ENCODE measurements at places on chromosomes 11 and 22.

DNA sequence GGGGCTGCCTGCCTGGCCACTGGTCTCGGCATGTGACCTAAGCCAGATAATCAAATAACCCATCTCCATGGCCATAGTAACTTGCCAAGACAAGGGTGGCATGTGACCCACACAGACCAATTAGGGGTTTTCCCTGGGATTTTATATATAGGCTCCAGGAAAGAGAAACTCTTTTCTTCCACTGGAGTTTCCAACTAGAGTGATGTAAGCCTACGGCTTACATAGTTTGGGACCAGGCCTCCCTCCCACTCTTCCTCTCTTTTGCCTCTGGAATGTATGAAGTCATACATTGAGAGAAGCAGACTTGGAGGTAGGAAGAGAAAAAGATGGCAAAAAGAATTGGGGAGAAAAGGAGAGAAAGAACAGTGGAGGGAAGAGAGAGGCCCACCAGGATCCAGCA is 84.6 kb upstream of the LDLRAD3 start:
- no peak for DNase-seq

DNA sequence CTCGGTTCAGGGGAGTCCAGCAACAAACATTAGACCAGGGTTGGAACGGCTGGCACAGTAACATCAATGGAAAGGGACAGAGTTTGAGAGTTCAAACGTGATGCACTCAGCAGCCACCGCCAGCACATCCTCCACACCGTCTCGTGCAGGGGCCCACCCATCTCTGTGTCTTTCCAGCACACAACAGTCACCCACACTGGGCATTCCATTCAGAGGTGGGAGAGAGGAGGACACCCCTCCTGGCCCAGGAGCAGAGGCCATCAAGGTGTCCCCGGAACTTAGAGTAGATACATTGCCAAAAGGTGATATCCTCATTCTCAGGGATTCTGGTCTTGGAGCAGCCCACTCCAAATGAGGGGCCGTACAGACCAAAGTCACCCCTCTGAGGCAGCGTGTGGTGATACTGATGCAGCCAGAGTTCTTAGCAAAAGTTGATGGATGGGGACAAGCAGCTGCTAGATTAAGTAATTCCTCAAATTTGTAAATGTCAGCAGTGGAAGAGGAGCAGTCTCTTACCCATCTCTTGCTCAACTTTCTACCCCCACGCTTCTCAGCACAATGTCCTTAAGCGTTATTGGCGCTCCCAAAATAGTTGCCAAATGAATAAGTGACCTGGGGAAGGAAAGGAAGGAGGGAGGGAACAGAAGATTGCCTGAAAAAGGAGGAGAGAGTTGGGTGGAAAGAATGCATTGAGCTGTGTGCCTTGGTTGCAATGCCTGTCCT is 5.5 kb downstream of the SNAP29 start:
- DNase-seq = no peak

DNA sequence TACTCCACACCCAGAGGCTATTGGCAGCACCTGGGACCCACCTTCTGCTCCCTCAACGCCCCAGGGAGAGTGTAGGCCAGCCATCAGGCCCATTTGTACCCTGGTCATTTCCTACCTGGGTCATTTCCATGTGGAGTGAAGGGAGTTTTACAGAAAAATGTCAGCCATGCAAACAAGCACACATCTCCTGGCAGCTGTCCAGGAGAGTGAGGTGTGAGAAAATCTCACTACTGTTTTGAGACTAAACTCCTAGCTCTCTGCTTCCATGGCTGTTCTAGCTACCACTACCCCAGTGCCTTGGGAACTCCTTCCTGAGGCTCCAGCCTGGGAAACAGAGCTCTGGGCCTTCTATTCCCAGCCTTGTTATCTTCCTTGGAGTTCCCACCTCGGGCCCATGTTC is 2.8 kb upstream of the TMPRSS13 start:
- DNase-seq = no peak

- no peak for DNase-seq
Observed at GRCh38 chr11:68545796-68546195, 85.2 kb downstream of the PPP6R3 start.

DNA sequence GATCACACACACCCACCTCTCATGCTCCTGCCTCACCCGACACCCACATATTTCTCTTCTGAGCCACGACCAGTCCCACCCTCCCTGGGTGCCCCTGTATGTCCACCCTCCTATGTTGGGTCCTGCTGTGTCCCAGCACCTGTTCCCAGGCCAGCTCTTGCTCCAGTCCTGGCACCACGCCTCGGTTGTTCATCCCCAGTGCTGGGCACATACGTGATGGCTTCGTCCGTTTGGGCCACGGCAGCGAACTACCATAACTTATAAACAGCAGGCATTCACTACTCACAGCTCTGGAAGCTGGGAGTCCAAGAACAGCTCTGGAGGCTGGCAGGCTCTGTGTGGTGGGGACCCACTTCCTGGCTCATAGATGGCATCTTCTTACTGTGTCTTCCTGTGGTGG is 116.9 kb downstream of the BRD1 start:
- no peak for DNase-seq

GRCh38 chr22:45600790-45601730 is 70.6 kb upstream of the ATXN10 start:
- no peak for DNase-seq

DNA sequence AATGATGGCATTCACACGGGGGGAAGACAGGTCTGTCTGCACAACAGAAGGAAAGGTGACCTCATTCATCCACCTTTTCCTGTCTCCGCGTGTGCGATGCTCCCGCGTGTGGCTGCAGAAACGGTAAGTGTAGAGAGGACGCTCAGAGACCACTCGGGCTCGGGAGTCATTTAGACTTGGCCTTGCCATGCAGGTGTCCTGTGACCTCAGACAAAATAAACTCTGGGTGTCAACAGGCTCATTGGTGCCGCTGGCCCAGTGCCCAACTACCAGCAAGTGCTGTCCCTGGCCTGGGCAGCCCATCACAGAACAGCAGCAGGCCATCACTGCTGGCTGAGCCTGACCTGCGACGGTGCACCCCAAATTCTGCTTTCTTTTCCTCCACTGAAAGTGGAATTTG is 48.1 kb upstream of the ARFGAP3 start:
- DNase-seq = no peak

GRCh38 chr11:130077671-130078070 is 8.0 kb downstream of the APLP2 start:
- no peak for DNase-seq

DNA sequence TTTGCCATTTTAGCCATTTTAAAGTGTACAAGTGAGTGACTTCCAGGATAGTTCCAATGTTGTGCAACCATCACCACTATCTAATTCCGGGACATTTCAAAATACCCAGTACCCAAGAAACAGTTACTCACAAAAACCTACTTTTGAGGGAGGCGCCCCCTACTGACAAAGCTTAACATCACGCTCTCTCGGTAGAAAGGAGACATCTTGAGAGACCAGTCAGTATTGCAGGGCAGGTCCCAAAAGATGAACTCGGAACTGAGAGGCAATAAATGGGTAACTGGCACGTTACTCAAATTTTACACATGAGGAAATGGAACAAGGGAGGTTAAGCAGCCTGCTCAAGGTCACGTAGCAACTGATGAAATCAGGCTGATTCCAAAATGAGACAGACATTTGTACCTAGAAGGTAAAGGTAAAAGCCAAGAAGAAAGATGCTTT is 50.0 kb upstream of the POU2AF1 start:
- no peak for DNase-seq

GRCh38 chr11:64041846-64042245 is 6.1 kb downstream of the FLRT1 start:
- no peak for DNase-seq

GRCh38 chr11:34425867-34426266 is 12.9 kb upstream of the CAT start:
- DNase-seq = no peak
